Stimulated activated CD4-positive, alpha-beta T cell treated with anti-CD3 and anti-CD28 coated beads, TNF-alpha, amount 100 ng/mL, for 48 hours (primary cell): ENCODE measurements at places on chromosomes 5 and 9.

GRCh38 chr5:59275170-59275509 is 618.4 kb downstream of the PDE4D start:
- no peak for DNase-seq

GRCh38 chr9:34508951-34509350 is 13.8 kb downstream of the ENHO start:
- DNase-seq = no peak

DNA sequence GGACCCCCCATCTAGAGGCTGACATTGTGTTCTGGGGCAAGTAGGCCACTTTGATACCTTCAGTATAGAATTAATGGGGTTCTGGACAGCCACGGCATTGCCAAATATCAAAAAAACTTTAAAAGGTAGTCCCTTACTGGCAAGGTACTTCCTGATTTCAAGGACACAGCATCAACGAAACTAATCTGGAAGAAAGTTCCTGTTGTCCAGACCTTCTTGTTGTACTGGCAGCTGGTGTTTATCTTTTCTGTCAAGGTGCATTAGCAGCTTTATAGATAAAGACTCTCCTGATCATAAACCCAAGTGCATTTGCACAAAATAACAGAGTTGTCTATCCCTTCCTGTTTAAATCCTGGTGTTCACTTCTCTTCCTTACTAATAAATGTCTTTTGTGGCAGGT is 23.7 kb upstream of the GOLGA1 start:
- DNase-seq = no peak

- DNase-seq = no peak
Observed at GRCh38 chr9:88811511-88811910, 179.8 kb upstream of the S1PR3 start.

DNA sequence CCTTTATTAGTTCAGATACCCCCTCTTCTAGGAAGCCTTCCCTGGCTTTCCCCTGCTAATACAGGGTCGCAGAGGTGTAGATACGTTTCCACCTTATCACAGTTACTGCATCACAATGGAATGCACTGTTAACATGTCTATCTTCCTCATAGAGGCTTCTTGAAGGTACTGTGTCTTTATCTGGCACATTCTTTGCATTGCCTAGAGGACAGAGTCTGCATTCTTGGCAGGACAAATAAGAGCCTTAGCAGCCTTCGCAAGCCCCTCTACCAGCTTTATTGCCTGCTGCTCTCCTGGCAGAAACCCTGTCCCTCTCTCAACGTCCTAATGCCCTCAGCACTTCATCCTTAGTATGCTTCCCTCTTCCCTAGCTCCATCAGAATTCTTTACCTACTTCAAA is 31.6 kb downstream of the SLC1A3 start:
- no peak for DNase-seq

GRCh38 chr5:145110181-145110580 is 725.0 kb downstream of the PRELID2 start:
- DNase-seq = no peak

- no peak for DNase-seq
Observed at GRCh38 chr5:39946356-39947045, 521.7 kb upstream of the DAB2 start.

GRCh38 chr5:21889581-21889980 is 963.6 kb downstream of the CDH12 start:
- no peak for DNase-seq

- no peak for DNase-seq
Observed at GRCh38 chr5:160605266-160605665, 183.6 kb downstream of the PTTG1 start.

DNA sequence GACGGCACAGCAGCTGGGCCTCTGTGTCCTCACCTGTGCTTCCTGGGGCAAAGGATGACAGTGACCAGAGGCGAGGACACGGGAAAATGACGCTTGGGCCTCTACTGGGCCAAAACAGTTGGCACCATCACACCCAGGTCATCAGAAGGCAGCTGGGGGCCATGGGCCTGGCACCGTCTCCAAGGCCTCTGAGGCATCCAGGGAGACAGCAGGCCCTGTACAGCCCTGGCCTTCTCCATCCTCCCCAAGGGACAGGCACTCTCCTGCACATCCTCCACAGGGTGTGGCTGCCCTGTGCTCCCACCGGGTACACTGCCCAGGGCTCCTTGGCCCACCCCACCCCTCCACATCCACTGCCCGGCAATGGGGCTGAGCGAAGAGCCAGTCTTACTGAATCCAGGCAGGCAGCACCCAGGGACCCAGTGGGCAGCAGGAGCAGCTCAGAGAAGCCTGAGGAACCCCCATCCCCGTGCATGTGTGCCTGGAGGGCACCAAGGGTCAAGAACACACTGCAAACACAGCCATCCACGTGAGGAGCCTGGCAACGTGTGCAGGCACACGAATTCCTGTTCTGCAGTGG is 4.0 kb downstream of the LPCAT1 start:
- DNase-seq = no peak

- no peak for DNase-seq
Observed at GRCh38 chr9:69046723-69047122, 11.2 kb downstream of the FXN start.

DNA sequence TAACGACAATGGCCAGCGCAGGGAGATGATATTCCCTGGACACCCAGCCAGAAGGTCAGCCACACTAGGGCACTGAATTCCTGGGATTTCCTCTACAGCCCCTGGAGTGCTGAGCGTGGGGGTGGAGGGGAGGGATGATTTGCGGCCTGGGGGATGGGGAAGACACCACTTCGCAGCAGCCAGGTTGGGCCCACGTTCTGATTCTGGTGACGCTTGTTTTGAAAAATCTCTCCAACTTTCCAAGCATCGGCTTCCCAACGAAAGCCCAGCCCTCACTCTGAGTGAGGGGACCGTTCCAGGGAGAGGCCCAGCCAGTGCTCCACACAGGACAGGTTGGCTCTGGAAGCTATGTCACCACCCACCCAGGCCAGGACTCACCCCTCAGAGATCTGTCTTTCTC is 5.4 kb downstream of the GFPT2 start:
- no peak for DNase-seq
